ENCODE measurements at places on chromosomes 7 and 10.

DNA sequence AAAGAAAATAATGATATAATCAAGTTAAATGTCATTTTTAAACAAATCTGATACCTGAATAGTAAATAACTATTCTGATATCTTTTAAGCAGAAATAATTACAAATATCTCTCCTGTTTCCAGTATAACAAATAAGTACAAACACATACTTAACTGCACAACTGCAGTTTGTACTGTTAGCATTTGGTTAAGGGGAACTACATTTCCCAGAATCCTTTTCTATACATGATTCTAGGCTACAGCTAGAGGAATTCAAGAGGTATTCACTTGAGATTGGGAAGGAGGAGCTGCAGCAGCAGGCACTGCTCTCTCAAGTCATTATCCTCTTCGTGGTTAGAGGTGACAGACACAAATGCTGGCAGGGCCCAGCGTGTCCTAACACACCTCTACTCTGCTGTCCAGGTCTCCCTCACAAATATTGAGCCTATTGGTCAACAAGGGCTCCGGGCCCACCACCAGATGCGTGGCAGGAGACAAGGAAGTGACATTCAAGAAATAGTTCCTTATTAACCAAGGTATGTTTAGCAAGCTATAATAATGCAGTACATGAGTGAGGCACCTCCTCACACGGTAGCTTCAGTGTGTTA lies 255.1 kb upstream of the MKLN1 start:
- DNase-seq: no peak

DNA sequence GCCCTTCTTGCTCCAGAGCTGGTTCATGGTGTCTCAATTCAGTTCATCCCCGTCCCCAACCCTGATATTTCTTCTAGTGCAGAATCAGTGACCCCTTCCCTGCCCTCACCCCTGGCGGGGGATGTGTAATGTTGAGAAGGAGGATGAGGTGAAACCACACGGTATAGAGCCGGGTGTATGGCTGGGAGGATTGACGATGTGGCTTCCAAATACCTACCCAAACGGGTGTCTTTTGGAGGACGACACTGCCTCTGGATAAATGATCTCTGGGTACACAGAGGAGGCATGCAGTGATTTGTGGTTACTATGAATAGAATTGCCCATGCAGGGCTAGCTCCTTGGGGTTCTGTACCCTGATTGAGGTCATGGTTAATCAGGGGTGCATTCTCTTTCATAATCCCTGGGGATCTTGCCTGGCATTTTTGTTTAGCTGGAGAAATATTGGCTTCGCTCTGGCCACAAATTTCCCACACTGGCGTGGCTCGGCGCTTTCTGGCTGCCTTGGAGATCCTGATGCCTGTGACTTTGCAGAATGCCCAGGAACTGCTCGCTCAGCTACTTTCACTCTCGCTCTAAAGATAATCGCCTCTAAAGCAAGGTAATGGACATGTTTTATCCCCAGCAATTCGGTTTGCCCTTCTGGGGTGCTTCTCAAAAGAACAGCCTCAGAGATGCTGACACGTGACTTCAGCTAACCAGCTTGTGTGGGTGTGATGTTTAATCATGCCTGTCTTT lies 89.2 kb downstream of the RBM20 start:
- DNase-seq: no peak

DNA sequence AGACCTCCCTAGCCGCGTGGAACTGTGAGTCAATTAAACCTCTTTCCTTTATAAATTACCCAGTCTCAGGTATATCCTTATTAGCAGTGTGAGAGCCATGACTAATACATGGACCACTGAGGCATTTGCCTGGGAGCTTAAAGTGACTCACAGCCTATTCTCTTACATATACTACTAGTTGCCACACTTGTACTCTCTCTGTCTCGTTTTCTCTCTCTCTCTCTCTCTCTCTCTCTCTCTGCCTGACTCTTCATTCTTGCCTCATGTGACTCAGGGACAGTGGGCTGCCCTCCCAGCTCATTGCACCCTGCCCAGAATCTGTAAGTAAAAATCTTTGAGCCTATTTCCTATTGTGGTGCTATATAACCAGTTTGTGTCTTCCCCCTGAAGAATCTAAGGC lies 238.5 kb upstream of the MAGI2 start:
- DNase-seq: no peak

- no peak for DNase-seq
These were observed 283.1 kb upstream of the KAT6B start for GRCh38 chr10:74543276-74543675.

GRCh38 chr7:5484921-5485320 lies 61.3 kb upstream of the TNRC18 start:
- DNase-seq: no peak

DNA sequence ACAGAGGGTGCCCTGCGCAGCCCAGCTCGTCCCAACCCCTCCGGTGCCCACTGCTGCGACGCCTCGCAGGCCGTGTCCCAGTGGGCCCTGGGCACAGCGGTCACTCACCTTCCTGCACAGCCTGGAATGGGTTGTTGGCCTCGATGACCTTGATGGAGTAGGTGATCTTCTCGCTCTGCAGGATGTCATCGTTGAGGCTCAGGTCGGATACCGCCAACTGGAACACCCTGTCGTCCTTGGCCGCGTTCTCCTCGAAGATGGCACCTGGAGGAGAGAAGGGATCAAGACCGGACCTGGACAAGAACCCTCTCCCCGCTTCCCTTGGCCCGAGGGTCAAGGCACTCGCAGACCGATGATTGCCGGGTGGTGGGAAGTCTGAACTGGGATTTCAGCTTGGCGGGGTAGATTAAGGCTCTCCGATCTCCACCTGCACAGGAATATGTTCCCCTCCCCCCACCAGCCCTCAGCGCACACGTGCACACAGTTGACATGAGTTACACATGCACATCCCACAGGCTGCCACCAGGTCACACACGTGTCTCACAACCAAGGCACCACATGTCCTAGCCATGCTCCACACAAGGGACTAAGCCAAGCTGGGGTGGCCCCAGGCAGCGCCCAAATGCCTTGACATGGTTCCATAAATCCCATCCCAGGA lies 2.6 kb downstream of the GRID1 start:
- DNase-seq: no peak

DNA sequence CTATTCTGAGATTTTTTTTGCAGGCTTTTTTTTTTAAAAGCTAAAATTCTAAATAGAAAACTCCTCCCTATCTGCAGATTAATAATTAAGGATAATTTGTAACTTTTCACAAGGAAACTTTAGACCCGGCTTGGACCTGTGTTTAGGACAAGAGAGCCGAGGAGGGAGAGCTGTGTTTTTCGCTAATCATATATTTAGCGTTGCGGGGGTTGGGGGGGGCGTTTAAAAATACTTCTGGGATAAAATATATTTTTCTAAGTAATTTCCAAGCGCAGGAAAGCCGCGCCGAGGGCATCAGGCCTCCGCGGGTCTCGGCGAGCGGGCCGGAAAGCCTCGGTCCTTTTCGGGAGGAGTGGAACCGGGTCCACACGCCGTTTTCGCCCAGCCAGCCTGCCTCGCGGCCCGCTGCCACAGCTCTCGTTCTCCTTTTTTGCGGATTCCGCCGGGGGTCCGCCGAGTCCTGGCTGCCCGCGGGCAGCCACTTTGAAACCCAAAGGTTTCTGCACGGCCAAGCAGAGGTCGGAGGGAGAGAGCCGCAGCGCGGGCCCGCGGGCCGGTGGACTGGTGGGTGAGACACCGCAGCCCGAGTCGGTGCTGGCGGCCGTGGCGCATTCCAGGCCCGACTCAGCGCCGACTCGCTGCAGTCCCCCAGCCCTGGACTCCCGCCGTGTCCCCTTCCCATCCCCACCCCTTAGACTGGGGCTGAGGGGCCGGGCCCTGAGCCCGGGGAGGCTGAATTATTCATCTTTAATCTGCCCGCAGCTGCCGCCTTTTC lies 2.3 kb downstream of the PAX2 start:
- DNase-seq: no peak

DNA sequence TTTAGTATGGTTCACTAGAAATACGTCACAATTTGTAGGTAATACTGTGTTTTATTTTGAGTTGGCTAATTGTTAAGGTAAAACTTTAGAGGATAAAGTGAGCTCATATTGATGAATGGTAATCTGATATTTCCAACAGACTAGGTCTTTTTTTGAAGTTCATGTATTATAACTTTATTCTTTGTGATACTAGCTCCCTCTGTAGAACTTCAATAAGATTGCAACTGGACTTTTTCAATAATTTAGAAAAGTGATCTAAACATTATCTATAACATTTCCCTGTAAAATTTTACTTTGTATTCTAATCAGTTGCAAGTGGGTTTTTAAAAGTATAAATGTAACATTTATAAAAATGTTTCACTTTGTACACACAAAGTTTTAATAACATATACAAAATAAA lies 83.5 kb downstream of the ADK start:
- no peak for DNase-seq

DNA sequence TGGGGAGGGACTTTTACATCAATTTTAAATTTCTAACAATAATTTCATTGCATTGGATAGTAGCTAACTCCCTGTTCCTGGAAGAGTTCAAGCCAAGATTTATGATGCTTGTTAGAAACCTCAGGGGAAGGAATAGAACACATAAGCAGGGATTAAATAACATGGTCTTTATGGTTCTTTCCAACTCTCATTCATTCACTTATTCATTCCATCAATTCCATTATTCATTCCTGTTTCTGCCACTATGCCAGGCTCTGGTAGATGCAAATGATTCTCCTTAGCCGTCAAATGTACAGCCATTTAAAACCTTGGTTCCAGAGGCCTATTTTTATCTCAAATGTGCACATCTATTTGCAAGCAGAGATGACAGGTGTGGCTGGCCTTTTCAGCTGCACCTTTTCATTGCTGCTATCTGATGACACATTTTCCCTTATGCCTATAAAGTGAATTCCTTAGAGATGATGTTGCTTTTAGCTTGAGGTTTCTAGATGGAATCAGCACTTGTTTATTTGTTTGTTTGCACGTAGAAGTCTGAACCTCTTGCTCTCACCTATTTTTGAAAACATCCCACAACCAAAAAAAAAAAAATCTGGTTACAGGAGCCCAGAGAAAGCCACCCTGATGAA lies 205.7 kb upstream of the IGFBP3 start:
- DNase-seq: no peak

GRCh38 chr7:99679032-99679399 lies 780 bp downstream of the CYP3A5 start:
- DNase-seq: no peak

GRCh38 chr7:24290004-24290641 lies 6.1 kb downstream of the NPY start:
- peak; percentile 35 for DNase-seq

DNA sequence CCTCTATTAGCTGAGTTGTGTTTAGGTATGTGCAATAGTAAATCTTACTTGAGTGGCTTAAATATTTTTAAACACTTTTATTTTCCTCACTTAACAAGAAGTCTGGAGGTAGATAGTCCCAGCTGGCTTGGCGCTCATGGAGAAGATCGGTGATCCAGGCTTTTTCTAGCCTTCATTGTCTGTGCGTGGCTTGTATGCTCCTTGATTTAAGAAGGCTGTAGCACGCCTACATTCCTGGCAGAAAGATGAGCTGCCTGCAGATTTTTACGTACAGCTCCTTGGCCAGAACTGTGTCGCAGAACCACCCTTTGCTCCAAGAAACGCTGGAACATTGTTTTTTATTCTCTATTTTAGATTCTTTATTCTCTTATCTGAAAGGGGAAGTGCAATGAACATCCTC lies 284.1 kb downstream of the KIF20B start:
- no peak for DNase-seq

GRCh38 chr7:151456276-151456675 lies 16.3 kb upstream of the CRYGN start:
- DNase-seq: no peak

GRCh38 chr10:102643336-102644065 lies 778 bp upstream of the TRIM8 start:
- peak; percentile 43 for DNase-seq

DNA sequence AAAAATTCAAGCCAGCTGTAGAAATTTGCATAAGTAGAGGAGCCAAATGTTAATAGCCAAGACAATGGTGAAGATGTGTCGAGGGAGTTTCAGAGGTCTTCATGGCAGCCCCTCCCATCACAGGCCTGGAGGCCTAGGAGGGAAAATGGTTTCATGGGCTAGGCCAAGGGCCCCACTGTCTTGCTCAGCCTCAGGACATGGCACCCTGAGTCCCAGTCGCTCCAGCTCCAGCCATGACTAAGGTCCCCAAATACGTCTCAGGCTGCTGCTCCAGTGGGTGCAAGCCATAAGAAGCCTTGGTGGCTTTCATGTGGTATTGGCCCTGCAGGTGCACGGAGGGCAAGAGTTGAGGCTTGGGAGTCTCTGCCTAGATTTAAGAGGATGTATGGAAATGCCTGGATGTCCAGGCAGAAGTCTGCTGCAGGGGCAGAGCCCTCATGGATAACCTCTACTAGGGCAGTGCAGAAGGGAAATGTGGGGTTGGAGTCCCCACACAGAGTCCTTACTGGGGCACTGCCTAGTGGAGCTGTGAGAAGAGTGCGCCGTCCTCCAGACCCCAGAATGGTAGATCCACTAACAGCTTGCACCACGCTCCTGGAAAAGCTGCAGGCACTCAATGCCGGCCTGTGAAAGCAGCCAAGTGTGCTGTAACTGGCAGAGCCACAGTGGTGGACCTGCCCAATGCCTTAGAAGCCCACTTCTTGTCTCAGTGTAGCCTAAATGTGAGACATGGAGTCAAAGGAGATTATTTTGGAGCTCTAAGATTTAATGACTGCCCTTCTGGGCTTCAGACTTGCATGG lies 19.2 kb downstream of the TBATA start:
- DNase-seq: no peak

DNA sequence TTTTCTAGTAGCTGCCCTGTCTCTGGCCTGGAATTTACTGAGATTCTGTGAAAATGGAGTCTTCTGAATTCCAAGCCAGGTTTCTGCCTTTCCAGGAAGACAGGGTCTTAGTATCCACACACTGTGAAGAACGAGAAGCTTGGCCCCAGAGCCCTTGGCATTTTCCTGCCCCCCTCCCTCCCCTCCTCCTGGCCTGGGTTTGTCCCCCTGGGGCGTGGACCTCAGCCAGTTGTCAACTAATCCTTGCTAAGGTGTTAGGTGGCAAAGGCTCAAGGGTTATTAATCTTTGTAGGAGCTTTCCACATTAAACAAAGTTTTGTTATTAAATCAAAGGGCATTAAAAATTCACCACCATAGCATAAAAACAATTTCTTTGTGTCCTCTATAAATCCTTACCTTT lies 329.5 kb downstream of the RNLS start:
- DNase-seq: no peak
